PC-9 (cell line): ENCODE measurements at places on chromosomes 7 and 10. TPM values are rescaled to one million over a fixed set of nuclear protein-coding genes. Genes with fewer than 3 reads are reported as not detected.

GRCh38 chr10:95513008-95513589 lies 48.1 kb downstream of the SORBS1 start:
- no peaks in the 10 kb centered on the region for H3K36me3 ChIP-seq
- peaks cover 6% of the 10 kb centered on the region; the same call in 1 of the 2 replicates for H3K4me1 ChIP-seq
- H3K27ac ChIP-seq, result no peak overlapping the region
- DNase-seq, result no peak

DNA sequence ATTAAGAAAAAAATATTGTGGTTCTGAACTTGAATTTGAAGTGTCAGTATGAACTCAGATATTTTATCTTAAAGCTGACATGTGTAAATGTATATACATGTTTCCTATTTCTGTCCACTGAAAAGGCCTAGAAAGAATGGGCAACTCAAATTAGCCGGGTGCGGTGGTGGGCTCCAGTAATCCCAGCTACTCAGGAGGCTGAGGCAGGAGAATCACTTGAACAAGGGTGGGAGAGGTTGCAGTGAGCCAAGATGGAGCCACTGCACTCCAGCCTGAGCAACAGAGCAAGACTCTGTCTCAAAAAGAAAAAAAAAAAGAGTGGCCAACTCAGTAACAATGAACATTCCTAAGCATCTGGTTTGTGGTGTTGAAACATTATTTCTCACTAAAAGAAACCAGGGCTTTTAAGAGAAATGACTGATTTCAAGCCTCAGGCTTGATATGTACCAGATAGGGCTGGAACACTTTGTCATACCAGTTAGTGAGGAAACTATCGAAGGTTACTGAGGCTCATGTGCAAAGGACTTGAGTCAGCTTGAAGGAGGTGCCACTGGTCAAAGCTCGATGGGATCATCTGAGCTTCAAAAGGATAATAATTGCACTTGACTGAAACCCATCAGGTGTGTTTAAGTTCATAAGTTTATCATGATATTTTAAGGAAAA lies 40.5 kb downstream of the AOAH start:
- H3K4me1 ChIP-seq, result no peaks in the 10 kb centered on the region
- H3K4me3 ChIP-seq, result no peak overlapping the region
- DNase-seq, result no peak

GRCh38 chr10:30396293-30396692 lies 37.7 kb upstream of the MAP3K8 start:
- no peak overlapping the region for H3K27ac ChIP-seq
- H3K27me3 ChIP-seq, result no peaks in the 10 kb centered on the region
- no peaks in the 10 kb centered on the region for H3K4me1 ChIP-seq
- H3K4me3 ChIP-seq, result no peak overlapping the region

DNA sequence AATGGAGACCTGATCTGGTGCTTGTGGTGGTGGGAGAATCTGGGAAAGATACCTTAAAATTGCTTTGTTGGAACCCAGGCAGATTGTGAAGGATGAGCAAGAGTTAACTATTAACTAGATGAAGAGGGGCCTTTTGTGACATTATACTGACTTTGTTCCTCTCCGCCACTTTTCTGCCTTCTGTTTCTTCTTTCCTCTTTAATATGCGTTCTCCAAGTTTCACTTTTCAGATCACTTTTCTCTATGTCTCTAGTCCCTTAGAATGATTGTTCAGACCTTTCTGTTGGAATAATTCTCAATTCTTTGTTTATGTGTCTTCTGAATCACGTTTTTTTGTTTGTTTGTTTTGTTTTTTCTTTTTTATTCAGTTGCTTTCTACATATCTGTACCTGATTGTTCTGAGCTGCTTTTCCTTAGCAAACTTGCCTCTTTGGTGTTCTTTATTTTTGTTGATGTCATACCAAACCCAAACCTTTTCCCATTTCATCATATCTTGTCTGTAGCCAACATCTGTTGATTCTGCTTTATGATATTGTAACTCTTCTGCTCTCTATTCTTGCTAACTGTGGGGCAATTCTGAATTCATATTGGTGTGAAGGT lies 2.8 kb downstream of the BMPR1A start:
- H3K27ac ChIP-seq, result no peak overlapping the region
- H3K4me1 ChIP-seq, result peaks cover 26% of the 10 kb centered on the region
- DNase-seq, result no peak
- no peaks in the 10 kb centered on the region for H3K27me3 ChIP-seq
- peak overlapping the region; percentile 78 for H3K4me3 ChIP-seq
- no peaks in the 10 kb centered on the region for H3K36me3 ChIP-seq

DNA sequence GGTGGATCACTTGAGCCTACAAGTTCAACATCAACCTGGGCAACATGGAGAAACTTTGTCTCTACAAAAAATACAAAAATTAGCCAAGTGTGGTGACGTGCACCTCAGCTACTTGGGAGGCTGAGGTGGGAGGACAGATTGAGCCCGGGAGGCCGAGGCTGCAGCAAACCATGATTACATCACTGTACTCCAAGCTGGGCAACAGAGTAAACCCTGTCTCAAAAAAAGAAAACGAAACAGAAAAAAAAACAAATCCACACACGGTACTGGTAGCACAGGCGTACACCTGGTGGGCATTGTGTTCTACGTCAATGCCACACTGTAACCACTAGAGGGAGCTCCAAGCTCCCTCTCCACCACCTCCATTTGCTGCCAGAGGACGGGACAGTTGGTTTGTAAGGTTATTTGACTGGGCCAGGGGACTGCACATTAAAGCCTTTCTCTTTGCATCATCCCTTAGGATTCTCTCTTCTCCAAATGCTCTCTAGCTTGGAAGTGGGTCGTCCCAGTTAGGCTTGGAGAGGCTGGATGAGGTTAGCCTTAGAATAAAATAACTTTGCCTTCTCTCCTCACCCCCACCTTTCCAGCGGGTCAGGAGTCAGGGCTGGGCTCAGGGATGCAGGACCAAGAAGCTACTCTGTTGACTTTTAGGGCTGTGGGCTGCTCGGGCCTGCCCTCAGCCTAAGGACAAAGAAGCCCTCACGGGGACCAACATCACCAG lies 130.8 kb downstream of the SORBS1 start:
- H3K4me3 ChIP-seq, result no peak overlapping the region
- peak overlapping the region; percentile 64 for H3K27ac ChIP-seq
- DNase-seq, result peak; percentile 48
- H3K27me3 ChIP-seq, result no peaks in the 10 kb centered on the region
- no peaks in the 10 kb centered on the region for H3K36me3 ChIP-seq
- H3K4me1 ChIP-seq, result peaks cover 16% of the 10 kb centered on the region

GRCh38 chr7:55730197-55730596 lies 132.4 kb downstream of the SEPTIN14 start:
- DNase-seq, result no peak
- no peak overlapping the region for H3K4me3 ChIP-seq
- H3K27me3 ChIP-seq, result no peaks in the 10 kb centered on the region
- H3K4me1 ChIP-seq, result no peaks in the 10 kb centered on the region
- H3K36me3 ChIP-seq, result no peaks in the 10 kb centered on the region
- no peak overlapping the region for H3K27ac ChIP-seq

GRCh38 chr7:104367926-104368325 lies 39.5 kb downstream of the LHFPL3 start:
- H3K27ac ChIP-seq, result no peak overlapping the region
- no peaks in the 10 kb centered on the region for H3K4me1 ChIP-seq
- H3K36me3 ChIP-seq, result no peaks in the 10 kb centered on the region
- no peak for DNase-seq
- no peak overlapping the region for H3K4me3 ChIP-seq
- H3K27me3 ChIP-seq, result peaks cover 5% of the 10 kb centered on the region

DNA sequence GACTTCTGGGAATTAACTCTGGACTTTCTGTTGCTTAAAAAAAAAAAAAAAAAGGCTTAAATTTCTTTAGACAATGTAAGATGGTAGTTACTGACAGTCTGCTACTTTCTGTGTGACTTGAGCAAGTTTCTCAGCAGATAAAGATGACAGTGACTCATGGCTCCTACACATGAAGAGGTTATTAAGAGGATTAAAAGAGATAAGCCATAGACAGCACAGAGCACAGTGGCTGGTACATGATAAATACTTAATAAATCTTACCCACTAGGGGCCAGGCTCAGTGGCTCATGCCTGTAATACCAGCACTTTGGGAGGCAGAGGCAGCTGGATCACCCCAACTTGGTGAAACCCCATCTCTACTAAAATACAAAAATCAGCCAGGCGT lies 174.8 kb downstream of the JAZF1 start:
- no peaks in the 10 kb centered on the region for H3K4me1 ChIP-seq
- no peaks in the 10 kb centered on the region for H3K27me3 ChIP-seq
- DNase-seq, result no peak

- H3K27ac ChIP-seq, result no peak overlapping the region
- no peaks in the 10 kb centered on the region for H3K27me3 ChIP-seq
- no peak for DNase-seq
- H3K4me1 ChIP-seq, result peaks cover 27% of the 10 kb centered on the region
- peaks cover 27% of the 10 kb centered on the region for H3K36me3 ChIP-seq
- no peak overlapping the region for H3K4me3 ChIP-seq
Observed at GRCh38 chr7:131021460-131021859, 287.5 kb upstream of the KLF14 start.

GRCh38 chr7:114085592-114086501 lies 167.0 kb upstream of the PPP1R3A start:
- H3K4me3 ChIP-seq, result peak overlapping the region; percentile 88
- H3K36me3 ChIP-seq, result no peaks in the 10 kb centered on the region
- peak overlapping the region; percentile 20; the same call in 1 of the 2 replicates for H3K27ac ChIP-seq
- peaks cover 5% of the 10 kb centered on the region for H3K27me3 ChIP-seq
- peaks cover 11% of the 10 kb centered on the region; the same call in 1 of the 2 replicates for H3K4me1 ChIP-seq

- H3K4me1 ChIP-seq, result peaks cover 19% of the 10 kb centered on the region
- H3K27me3 ChIP-seq, result no peaks in the 10 kb centered on the region
- DNase-seq, result peak; percentile 52
- H3K27ac ChIP-seq, result no peak overlapping the region
Observed at GRCh38 chr7:142878315-142878714, 7.2 kb downstream of the TRPV6 start.

- H3K4me1 ChIP-seq, result no peaks in the 10 kb centered on the region
- no peak overlapping the region for H3K27ac ChIP-seq
- H3K4me3 ChIP-seq, result no peak overlapping the region
- DNase-seq, result no peak
- no peaks in the 10 kb centered on the region for H3K27me3 ChIP-seq
Observed at GRCh38 chr10:120451968-120452367, 5.1 kb upstream of the PLPP4 start.

GRCh38 chr10:132846631-132847415 lies 60.9 kb upstream of the NKX6-2 start:
- H3K27me3 ChIP-seq, result peaks cover 75% of the 10 kb centered on the region
- H3K4me1 ChIP-seq, result no peaks in the 10 kb centered on the region
- no peak overlapping the region for H3K4me3 ChIP-seq
- no peak for DNase-seq
- H3K36me3 ChIP-seq, result no peaks in the 10 kb centered on the region

- H3K4me3 ChIP-seq, result no peak overlapping the region
- no peaks in the 10 kb centered on the region for H3K4me1 ChIP-seq
- H3K27ac ChIP-seq, result no peak overlapping the region
- DNase-seq, result no peak
- H3K36me3 ChIP-seq, result no peaks in the 10 kb centered on the region
Observed at GRCh38 chr7:34133356-34133982, 228.1 kb downstream of the BMPER start.

- no peaks in the 10 kb centered on the region for H3K27me3 ChIP-seq
- H3K36me3 ChIP-seq, result no peaks in the 10 kb centered on the region
- H3K27ac ChIP-seq, result no peak overlapping the region
- no peaks in the 10 kb centered on the region for H3K4me1 ChIP-seq
- no peak overlapping the region for H3K4me3 ChIP-seq
- DNase-seq, result no peak
Observed at GRCh38 chr10:126099366-126099765, 203.0 kb downstream of the FANK1 start.

- no peak overlapping the region for H3K4me3 ChIP-seq
- H3K4me1 ChIP-seq, result no peaks in the 10 kb centered on the region
- peaks cover 82% of the 10 kb centered on the region for H3K27me3 ChIP-seq
- no peaks in the 10 kb centered on the region for H3K36me3 ChIP-seq
- no peak for DNase-seq
Observed at GRCh38 chr7:150435047-150435389, 15.4 kb upstream of the GIMAP8 start.

The HOXA4 gene
- total RNA-seq, result not detected in 2 replicates

The FAM25A gene
- total RNA-seq, result 8.2 and 11.4 TPM in 2 replicates

The SYT15 gene
- total RNA-seq, result 1.9 and 3.3 TPM in 2 replicates

The TRPV6 gene
- total RNA-seq, result 13.5 and 14.7 TPM in 2 replicates

The PLAC9 gene
- total RNA-seq, result 2.1 TPM in 1 of 2 replicates, not detected in the other

The TLX1 gene
- not detected in 2 replicates for total RNA-seq

The ANXA8 gene
- 172 and 196 TPM in 2 replicates for total RNA-seq
